ENCODE measurements at places on chromosomes 2 and 18.

GRCh38 chr18:12278741-12279682 lies 24.9 kb downstream of the CIDEA start:
- DNase-seq, result no peak

GRCh38 chr2:99615247-99615771 lies 125.5 kb upstream of the REV1 start:
- no peak for DNase-seq

DNA sequence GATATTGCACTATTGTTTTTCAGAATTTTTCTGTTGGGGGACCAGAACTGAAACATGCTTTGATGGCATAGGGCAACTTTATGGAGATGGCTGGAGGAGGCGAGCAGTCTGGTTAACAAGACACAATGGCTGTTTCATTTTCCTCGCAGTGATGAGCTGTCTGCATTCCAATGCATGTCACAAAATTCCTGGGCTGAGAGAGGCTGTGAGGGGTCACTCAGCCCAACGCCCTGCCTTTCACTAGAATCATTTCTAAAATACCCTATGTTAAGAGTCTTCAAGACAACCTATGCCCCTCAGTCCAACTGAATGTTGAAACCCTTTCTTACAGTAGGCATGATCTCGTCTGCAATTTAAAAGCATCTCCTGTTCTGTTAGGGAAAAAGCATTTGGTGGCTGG lies 1090.0 kb downstream of the BCL11A start:
- no peak for DNase-seq

DNA sequence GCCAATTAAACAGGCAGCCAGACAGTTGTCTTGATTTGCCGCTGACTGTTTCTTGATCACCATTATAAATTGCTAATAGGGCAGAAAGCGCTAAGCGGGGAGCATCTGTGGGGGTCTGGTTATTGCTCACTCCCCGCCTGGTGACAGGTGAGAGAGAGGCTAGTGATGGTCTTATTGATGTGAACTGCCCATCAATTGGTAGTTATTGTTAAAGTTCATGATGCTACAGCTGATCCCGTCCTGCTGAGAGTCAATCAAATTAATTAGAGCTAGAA lies 148.5 kb downstream of the LNPK start:
- no peak for DNase-seq

DNA sequence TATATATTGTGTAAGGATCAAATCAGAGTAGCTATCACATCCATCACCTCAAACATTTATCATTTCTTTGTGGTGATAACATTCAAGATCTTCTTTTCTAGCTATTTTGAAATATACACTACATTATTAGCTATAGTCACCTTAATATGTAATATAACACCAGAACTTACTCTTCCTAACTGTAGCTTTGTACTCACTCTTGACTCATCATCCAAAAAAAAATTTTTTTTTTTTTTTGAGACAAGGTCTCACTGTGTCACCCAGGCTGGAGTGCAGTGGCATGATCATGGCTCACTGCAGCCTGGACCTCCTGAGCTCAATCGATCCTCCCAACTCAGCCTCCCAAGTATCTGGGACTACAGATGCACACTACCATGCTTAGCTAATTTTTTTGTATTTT lies 153.3 kb downstream of the EML6 start:
- no peak for DNase-seq

GRCh38 chr2:28387082-28387960 lies 5.3 kb upstream of the FOSL2 start:
- no peak for DNase-seq

GRCh38 chr18:22563164-22563583 lies 145.5 kb upstream of the CTAGE1 start:
- DNase-seq, result peak; percentile 75

DNA sequence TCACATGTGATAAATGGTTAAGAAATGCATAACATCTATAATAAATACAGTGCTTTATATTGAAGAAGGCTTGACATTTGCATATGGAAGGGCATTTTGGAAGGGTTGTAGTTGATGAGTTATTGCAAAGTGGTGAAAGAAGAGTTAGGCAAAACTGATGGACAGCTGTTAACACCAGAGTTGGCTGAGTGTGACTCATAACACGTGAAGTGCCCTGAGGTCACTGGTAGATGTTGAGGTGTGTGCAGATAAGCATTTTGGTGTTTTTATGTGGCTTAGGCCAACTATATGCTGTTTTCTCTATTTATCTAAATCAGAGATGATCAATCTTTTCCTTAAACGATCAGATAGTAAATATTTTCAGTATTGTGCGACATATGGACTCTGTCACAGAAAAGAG lies 154.3 kb upstream of the KCNH7 start:
- DNase-seq, result no peak

DNA sequence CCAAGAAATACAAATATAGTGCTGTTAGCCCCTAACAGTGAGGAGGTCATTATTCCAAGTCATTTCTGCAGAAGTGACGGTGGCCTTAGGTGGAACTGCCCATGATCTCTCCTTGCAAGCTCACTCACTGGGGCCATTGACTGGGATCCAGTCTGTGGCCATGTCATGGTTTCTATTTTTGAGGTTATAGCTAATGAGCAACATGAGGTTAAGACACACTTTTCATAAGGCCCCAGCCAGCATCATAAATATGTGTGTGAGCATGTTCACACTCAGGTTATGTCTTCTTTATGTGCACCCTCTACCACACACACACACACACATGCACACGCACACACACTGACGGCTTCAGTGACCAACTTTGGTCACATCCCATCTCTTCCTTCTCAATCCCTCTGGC lies 484 bp downstream of the AFF3 start:
- DNase-seq, result no peak

DNA sequence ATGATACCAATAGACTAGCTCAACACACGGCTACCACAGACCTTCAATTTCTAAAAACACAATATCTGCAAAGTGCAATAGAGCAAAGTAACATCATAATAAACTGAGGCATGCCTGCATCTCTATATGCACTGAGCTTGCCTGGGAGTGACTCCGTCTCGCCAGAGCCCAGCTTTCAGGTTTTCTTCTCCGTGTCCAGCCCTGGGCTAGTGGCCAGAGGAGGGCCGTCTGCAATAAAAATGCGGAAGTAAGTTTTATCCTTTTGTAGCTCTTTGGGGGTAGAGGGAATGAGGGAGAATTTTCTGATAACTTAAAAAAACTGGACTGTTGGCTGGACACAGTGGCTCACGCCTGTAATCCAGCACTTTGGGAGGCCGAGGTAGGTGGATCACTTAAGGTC lies 41.0 kb upstream of the GPR17 start:
- no peak for DNase-seq

GRCh38 chr2:23367760-23368159 lies 17.2 kb upstream of the KLHL29 start:
- DNase-seq, result no peak

DNA sequence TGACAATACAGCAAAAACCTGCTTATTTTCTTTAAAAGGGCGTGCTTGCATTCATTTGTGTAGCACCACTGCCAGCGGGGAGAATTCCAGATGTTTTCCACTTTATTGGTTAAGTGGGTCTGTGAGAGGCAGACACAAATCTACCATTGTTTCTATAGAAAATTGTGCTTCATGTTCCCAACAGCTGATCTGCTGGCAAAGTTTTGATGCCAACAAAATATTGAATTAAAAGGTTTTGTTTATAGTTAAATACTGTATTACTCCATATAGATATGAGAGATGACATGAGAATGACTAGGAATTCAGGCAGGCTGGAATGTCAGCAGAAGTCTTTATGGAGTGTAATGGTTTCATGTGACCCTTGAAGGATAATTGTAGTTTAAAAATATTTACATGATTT lies 182.7 kb downstream of the MC4R start:
- no peak for DNase-seq

DNA sequence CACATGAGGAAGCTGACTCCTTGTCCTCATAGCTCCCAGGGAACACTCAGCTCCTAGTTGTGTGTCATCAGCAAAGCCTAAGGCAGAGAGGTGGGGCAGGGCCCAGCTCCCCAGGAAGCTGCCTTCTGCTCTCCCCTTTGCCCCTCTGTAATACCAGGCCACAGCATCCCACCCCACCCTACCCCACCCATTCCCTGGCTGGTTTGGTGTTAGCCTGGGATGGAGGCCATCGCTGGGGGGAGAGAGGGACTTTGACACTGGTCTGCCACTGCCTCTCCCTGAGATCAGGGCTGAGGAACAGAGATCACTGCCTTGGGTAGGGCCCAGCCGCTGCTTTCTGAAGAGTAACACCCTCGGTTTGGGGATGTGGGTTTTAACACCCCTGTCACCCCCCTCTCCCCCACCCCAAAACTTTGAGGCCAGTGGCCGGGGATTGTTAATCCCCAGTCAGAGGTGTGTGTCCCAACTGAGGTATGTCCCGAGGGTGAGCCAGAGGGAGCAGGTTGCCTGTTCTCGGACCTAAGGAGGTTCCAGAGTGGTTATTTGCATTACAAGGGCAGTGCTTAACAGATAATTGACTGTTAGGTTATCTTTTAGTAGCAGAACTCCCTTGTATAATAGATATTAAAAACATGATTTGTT lies 41.4 kb downstream of the TET3 start:
- DNase-seq, result no peak

DNA sequence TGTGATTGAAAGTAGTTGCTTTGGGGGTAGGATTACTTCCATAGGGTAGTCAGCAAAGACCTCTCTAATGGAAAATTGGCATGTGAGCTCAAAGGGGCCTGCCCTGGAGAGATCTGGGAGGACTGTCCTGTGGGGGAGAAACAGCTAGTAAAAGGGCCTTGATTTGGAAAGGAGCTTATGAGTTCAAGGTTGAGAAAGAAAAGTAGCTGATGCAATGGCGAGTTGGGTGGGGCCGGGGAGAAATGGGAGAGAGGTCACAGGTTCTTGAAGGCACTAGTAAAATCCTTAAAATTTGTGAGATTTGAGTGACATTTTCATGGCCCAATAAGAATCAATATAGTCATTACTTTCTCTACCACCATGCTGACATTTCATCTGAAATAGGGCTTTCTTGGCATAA lies 82.0 kb upstream of the CCDC195 start:
- DNase-seq, result no peak

GRCh38 chr2:201977651-201978050 lies 56.0 kb upstream of the FZD7 start:
- DNase-seq, result no peak

GRCh38 chr2:225027061-225027762 lies 15.1 kb downstream of the DOCK10 start:
- DNase-seq, result no peak

DNA sequence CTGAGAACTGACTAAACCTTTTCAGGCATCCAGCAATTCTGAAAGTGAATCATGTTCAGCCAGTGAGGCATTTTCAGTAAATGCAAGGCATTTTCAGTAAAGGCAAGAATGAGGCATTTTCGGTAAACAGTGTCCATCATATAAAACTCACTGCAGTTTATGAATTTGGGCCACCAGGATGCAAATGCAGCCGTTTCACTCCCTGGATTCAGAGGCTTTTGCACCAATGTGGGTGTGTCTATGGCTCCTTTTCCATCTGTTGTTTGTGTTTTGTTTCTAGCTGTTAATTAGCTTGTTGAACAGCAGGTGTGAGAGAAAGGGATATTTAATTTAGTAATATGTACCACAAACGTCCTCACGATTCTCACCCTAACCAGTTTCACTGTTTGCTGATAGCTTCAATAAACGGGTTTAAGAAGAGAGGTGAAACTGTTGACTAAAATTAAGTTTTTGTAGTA lies 116.3 kb upstream of the PGAP1 start:
- no peak for DNase-seq

GRCh38 chr2:11563784-11564666 lies 30.2 kb downstream of the GREB1 start:
- no peak for DNase-seq

DNA sequence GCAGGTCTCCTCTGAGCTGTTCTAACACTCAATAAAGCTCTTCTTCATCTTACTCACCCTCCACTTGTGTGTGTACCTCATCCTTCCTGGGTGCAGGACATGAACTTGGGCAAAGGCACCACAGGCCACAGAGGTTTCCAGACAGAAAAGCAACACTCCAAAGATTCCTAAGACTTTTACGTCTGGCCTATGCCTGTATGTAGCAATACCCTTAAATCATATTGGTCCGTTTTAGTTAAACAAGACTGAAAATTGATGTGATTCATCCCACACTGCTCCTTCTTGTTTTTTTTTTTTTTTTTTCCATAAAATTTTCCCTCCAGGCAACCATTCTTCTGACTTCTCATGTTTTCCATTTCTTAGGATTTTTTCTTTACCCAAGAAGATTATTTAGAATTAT lies 404.3 kb downstream of the PID1 start:
- no peak for DNase-seq

- peak; percentile 69 for DNase-seq
These were observed 579 bp downstream of the MAT2A start for GRCh38 chr2:85539361-85540132.

- DNase-seq, result peak; percentile 65
These were observed 4.0 kb downstream of the NT5DC4 start for GRCh38 chr2:112724591-112725525.

GRCh38 chr2:88307817-88308216 lies 137.7 kb downstream of the THNSL2 start:
- DNase-seq, result peak; percentile 30

- DNase-seq, result peak; percentile 67
These were observed 17.9 kb downstream of the CAPN10 start for GRCh38 chr2:240604291-240604938.

DNA sequence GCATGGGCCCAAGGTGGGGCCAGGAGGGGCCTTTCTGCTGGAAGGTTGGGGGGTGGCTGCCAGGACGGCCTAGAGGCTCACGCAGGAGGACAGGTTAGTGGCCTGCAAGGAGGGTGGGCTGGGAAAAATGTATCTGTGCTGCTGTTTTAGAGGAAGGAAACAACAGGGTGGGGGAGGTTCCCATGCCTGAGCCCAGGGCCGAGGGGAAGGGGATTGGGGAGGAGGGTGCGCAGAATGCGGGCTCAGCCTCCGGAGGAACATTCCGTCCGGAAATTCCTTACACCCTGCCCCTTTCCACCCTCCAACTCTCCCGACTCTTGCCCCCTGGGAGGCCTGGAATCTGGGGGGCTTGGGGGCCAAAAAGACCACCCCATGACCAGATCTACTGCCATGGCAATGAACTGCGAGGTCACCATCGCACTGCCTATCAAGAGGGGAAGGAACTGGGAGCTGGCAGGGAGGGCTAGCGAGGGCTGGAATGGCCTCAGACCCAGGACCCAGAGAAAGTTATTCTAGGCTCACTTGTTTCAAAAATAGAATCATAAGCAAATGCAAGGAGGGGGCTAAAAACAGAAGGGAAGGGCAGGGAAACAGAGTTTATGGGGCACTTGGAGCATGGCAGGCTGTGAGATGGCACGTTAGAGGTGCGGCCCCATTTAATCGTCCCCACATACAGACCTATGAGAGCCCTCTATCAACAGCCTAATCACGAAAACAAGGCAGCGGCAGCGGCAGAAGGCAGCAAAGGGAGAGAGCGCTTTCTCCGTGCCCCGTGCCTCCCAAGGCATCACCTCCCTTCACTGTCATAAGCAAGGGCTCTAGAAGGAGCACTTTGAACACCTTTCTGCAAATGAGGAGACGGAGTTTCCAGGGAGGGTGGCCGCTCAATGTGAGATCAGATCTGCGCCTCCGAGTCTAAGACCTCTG lies 90.4 kb downstream of the TNS1 start:
- no peak for DNase-seq
